Activated CD8-positive, alpha-beta memory T cell treated with anti-CD3 and anti-CD28 coated beads for 48 hours (primary cell): ENCODE measurements at places on chromosomes 6 and 20.

DNA sequence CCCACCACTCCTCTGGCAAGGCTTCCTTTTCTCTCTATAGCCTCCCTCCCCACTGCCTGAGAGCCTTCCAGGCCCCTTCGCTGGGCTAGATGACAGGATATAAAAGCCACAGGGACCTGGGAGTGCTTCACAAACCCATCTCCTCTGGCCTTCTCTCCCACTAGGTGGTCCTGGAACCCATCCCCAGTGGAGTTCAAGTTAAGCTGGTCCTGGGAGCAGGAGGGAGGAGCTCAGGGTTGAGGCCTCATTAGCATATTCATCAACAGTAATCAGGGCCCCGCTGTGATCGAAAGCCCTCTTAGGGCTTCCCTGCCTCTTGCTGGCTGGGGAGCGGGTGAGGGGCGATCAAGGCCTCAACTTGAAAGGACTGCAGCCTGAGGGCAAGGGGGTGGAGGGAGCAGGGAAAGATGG is 9.1 kb downstream of the EBF4 start:
- no peak for DNase-seq

DNA sequence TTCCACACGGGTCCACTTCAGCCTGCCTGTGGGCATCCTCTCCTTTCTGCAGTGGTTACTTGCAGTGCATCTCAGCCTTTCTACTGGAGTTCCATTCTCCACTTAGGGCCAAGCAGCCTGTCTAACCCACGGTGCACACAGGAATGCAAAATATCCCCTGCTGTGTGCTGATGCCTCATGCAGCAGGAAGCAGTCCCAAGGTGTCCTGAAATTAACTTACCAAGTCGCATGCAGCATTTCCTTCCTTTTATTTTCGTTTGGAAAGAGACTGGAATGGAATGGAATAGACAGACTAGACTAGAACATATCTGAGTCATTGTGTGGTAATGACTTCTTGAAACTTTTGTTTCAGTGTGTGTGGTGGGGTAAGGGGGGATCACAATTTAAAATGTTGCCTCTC is 25.9 kb upstream of the FOXQ1 start:
- DNase-seq = no peak

- DNase-seq = no peak
Measured at GRCh38 chr6:137165375-137166246, 7.8 kb downstream of the IL22RA2 start.

DNA sequence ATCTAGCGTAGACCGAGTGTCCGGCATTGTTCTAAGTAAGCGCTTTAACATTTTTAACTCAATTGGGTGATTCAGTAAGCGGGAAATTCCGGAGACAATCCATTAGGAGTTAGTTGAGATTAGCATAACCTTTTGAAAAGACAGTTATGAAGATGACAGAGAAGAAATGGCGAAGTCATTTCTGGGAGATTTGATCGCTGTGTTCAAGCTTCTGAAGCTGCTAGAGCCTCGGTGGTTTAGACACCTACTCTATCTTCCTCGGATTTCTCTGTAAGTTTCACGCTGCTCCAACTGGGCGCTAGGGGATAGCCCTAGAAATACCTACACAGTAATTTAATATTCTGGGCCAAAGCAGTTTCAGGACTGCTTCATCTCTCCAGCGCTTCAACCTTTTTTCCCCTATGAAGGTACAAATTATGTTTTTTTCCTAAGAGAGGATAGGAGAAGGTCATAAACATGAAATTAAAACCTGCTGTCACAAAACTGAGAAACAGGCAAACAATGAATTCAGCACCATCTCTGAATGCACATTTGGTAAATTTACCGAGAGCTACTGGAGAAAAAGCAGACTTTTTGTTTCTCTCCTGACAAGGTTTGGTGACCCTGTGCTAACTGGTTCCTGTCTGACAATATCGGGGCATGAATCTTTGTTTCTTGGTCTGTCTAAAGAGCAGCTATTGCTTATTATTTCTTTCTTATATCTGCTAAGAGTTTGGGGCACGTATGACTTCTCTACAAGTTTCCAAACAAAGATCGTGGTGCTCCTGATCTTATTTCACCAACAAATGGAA is 22.4 kb downstream of the ZNF311 start:
- no peak for DNase-seq

GRCh38 chr20:23114018-23114417 is 27.9 kb upstream of the CD93 start:
- DNase-seq = no peak

DNA sequence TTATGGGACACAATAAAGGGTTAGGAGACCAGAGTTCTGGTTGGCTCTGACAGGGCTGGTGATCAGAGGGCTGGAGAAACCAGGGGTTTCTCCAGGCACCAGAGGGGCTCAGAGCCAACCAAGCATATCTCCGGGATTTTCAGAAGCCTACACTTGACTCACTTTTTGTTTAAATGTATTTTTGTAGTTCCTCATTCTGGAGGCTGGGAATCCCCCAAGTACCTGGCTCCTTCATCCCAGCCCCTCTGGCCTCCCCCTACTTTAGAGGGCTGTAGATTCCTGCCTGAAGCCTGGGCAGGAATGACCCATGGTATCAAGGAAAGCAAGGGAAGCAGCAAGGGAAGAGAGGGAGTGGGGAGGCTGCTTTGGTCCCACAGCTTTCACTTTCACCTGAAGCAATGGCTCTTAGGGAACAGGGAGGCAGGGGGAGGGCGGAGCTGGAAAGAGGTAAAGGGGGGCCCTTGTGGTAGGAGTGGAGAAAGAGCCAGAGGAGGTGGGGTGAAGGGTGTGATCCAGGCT is 973 bp downstream of the CD40 start:
- no peak for DNase-seq

GRCh38 chr6:26660000-26660361 is 435 bp upstream of the ZNF322 start:
- DNase-seq = no peak

GRCh38 chr6:3455569-3456394 is 1.1 kb downstream of the SLC22A23 start:
- DNase-seq = no peak

- DNase-seq = no peak
Measured at GRCh38 chr20:63081351-63081750, 74.6 kb upstream of the BHLHE23 start.

DNA sequence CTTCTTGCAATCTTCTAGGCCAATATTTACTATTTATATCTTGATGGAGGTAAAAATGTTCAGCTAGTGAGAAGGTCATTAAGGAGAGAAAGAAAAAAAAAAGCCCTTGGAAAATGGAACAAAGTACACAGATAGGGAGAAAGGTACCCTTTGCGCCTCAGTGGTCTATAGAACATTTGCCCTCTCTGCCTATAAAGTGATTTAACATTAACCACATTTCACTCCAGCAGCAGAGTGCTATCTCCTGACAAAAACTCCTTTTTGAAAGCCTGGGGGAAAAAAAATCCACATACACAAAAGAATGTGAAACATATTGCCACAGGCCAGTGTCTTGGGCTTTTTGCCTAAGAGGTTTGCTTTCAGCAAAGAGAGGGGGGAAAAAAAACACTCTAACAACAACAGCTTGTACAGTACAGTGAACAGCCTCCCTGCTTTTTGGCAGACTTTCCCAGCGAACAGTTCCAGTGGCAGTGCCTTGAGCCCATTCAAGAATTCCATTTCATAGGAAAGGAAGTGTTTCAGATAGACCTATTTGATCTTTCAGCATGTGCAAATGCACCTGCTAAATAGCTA is 695 bp downstream of the ARHGAP18 start:
- DNase-seq = no peak

- no peak for DNase-seq
Measured at GRCh38 chr6:12119085-12119588, 107.0 kb downstream of the HIVEP1 start.

DNA sequence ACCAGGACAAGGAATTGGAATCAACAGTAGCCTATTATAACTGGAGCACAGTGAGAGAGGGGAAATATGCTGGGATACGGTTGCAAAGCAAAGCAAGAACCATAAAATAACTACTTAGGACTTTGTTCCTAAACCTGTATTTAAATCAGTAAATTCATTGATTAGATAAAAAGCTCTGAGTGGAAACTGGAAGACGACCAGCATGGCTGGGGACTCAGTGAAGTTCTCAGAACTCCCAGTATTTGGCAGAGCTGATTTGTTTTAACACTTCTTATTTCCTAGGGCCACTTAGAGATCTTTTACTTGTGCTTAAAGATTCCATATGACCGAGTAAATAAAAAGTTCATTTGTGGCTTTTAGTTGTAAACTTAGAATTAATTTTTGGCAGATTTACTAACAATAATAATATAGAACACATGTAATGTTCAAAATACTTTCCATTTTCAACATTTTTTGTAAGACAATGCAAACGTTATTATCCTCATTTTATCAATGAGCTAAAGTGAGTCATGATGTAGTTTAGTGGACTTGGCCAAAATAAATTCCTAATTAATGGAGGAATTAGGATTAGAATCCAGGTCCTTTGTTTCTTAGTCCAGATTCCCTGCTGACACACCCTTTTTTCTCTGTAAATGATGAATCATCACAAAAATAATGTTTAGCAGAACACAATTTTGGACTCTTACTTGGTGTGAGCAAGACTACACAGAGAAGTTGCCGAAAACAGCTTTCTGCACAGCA is 392.9 kb downstream of the GJA1 start:
- DNase-seq = no peak

- DNase-seq = no peak
Measured at GRCh38 chr6:143059663-143060353, 881 bp upstream of the AIG1 start.

DNA sequence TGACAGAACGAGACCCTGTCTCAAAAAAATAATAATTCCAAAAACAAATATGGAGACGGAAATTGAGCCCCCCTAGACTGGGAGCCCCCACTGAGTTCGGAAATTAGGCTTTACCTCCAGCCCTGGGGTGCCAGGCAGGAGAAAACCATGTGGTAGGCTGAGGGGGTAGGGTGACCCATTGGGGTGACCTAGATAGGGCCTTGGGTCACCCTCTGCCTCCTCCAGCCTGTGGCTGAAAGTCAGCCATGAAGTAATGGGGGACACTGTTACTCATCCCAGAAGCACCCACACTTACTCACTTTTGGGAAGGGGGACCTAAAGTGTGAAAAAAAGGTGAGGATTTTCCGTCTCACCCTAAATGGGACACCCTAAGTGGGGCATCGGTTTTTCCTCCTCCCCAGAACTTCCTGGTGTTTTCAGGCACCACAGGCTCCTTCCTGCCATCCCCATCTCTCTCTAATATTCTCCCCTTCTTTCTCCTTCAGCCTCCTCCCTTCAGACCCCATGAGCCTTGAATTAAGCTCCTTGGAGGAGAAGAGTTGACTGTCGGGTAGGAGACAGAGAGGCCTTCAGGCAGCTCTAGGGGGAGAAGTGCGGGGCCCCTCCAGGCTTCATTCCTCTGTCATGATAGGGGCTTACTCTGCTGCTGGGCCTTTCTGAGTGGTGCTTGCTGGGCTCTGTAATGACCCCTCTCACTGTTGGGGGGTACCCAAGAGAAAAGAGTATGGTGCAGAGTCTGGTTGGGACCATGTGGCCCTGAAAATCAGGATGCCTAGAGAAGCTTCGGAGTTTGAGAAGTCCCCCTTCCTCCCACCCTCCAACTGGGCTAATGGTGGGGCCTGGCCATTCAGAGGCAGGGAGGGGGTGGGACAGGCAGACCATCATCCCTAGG is 2.4 kb downstream of the LTB start:
- DNase-seq = no peak

DNA sequence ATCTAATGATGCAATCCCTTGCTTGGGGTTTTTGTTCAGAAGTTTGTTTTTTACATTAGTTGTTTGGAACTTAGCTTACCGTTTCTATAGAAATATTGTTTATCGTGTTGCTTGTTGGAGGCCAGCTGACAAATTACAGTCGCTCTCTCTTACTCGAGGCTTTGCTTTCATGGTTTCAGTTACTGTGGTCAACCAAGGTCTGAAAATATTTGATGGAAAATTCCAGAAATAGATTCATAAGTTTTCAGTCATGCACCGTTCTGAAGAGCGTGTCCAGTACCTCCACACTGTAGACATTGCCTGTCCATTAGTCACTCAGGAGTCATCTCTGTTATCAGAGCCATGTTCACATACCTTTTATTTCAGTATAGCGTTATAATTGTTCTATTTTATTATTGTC is 47.9 kb downstream of the DEK start:
- DNase-seq = no peak

GRCh38 chr6:129817332-129817731 is 43.8 kb downstream of the TMEM244 start:
- no peak for DNase-seq

DNA sequence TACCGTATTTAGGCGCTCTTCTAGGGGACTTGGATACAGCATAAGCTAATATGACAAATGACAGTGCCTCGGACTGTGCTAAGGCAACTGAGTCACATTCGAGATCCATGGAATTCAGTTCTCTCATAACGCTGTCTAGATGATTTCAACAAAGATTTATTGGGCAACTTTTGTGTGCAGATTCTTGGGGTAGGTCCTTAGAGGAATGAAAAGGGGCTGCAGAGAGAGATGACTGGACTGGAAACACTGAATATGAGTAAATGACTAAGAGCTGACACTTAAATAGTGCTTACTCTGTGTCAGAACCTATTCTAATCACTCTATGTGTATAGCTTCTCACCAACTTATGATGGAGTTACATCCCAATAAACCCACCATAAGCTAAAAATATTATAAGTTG is 36.4 kb upstream of the MARCKS start:
- no peak for DNase-seq

DNA sequence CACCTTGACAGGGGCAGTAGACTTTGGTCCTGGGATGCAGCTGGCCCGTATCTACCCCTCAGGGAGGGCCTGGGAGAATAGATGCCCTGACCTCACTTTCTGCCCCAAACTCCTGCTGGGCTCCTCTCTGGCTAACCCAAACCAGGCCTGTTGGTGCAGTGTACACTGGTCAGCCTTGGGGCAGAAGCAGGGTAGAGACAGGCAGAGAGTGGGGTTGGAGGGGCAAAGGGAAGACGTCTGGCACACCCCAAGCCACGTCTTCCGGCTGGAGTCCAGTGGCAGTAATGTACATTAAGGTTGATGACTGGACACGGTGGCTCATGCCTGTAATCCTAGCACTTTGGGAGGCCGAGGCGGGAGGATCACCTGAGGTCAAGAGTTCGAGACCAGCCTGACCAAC is 9.3 kb downstream of the DDR1 start:
- no peak for DNase-seq

GRCh38 chr6:300494-301198 is 8.4 kb downstream of the DUSP22 start:
- DNase-seq = no peak

DNA sequence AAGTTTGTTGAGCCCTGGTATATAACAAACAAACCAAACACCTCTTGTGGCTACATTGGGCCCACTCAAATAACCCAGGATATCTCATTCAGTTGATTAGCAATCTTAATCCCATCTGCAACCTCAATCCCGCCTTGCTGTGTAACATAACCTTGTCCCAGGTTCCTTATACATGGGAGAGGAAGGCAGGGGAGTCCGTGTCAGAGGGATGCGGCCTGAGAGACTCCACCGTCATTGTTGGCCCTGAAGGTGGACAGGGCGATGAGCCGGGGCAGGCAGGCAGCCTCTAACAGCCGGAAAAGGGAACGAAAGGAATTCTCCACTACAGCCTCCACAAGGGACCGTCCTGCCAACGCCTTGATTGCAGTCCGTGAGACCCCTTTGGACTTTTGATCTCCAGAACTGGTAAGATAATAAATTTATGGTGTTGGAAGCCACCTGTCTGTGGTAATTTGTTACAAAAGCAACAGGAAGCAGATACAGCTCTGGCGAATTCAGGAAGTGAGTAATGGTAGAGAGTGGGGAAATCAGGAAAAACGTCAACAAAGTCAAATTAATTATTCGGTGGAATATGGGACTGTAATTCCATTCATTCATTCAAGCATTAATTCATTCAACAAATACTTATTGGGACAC is 124.5 kb upstream of the SALL4 start:
- DNase-seq = no peak
